ENCODE measurements at places on chromosomes 4 and X.
A peak's percentile ranks its signal among the peaks of the same experiment; 100 is the strongest.

GRCh38 chrX:137562096-137562495 lies 3.8 kb upstream of the ZIC3 start:
- no peak for DNase-seq

DNA sequence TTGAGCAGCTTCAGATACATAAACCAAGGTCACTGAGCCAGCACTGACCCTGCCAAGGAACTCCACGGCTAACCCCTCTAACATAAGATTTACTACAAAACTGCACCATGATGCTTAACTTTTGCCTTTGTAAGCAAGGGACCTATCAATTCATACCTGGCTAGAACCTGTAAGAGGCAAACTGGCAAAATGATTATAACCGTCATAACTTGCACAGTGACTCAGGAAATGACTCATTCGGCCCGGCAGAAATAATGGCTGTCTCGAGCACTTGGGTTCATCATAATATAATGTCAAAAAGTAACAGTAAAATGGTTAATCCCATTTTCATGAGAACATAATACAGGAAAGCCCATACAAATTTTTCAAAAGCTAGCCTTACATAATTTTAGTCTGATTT lies 17.2 kb downstream of the RASGEF1B start:
- peak; percentile 27 for DNase-seq

DNA sequence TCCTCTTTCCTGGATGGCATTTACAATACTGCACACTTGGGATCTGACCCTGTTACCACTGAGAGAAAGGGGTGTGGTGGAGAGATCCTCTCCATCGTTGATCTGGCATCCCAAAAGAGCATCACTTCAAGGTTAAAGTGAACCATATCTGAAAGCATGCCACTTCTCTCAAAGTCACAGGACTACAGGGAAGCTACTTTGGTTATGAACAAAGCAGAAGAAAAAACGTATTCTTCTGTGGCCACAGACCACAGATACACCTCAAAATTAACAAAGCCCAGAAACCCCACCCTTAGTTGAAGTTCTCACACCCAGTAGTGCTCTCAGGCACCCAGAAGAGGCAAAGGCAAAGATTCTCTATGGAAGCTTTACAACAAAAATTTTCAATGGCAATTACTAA lies 108.3 kb downstream of the JADE1 start:
- DNase-seq: no peak

GRCh38 chrX:99613041-99613440 lies 797.0 kb downstream of the PCDH19 start:
- DNase-seq: no peak

DNA sequence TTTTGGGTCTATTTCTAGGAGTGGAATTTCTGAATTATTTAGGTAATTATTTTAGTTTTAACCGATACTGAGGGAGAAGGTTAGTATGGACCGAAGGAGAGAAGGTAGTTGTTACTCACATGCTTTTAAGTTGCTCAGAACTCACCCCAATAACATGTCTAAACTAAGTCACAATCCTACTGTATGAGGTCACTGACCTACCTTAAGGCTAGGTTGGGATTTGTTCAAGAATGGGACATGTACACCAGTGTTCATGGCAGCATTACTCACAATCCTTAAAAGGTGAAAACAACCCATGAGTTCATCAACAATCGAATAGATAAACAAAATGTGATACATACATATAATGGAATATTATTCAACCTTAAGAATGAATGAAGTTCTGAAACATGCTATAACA lies 90.5 kb downstream of the MSN start:
- no peak for DNase-seq

GRCh38 chrX:129979207-129979920 lies 3.1 kb upstream of the BCORL1 start:
- no peak for DNase-seq

DNA sequence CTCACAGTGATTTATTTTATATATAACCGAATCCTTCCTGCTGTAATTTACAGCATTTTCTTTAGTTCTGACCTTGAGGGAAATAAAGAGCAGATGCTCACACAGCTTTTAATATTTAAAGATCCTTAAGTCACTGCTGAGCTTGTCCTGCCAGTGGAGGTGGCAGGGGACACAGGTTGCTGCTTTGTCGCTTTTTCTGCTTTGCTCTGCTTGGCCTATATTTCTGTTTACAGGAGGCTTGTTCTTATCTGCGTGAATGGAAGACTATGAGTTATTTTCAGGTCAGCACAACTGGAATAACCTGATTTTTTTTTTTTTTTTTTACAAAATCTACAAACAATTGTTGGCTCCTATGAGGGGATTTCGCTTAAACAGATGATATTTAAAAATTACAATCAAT lies 2.3 kb downstream of the TXK start:
- DNase-seq: no peak

DNA sequence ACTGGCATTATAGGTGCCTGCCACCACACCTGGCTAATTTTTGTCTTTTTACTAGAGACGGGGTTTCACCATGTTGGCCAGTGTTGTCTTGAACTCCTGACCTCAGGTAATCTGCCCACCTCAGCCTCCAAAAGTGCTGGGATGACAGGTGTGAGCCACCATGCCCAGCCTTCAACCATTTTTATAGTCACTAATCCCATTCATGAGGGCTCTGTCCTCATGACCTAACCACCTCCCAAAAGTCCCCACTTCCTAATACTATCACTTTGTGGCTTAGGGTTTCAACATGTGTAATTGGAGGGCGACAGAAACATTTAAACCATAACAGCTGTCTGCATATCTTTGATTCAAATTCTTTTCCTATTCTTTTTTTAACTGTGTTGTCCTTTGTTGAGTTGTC lies 229.6 kb upstream of the AGA start:
- DNase-seq: no peak

DNA sequence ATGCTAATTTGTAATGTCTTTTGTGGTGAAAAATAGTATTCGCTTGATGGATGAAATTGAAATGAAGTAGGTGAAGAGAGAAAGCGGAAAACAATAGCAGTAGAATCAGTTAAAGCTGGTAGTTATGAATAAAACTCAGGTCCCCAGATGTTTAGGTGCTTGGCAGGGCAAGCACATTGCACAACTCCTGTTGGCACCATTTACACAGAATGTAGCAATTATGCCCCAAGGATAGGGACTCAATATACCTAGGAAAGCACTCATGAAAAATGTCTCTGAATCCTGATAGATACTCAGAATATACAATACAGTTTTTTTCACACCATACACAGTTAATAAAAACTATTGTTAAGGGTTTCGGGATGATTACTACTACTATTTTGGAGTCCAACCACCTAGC lies 26.5 kb upstream of the GRIA3 start:
- no peak for DNase-seq

GRCh38 chrX:119151051-119151380 lies 23.4 kb upstream of the KIAA1210 start:
- no peak for DNase-seq

GRCh38 chrX:100658941-100659381 lies 15.0 kb downstream of the SRPX2 start:
- no peak for DNase-seq

DNA sequence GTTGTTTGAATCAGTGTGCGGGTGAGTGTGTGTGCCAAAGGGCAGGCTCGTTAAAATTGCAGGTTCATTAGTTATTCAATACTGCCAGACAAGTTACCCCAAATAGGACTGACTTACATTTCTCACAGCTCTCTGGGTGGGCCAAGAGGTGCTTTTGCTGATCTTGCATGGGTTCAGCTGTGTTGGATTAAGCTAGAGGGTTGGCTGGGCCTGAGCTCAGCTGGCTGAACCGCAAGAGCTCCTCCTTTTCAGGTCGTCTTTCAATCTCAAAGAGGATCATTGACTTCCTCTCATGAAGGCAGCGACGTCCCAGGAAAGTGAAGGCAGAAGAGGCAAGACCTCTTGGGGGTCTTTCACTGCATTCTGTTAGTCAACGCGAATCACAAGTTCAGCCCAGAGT lies 343.3 kb upstream of the FRG1 start:
- DNase-seq: no peak

DNA sequence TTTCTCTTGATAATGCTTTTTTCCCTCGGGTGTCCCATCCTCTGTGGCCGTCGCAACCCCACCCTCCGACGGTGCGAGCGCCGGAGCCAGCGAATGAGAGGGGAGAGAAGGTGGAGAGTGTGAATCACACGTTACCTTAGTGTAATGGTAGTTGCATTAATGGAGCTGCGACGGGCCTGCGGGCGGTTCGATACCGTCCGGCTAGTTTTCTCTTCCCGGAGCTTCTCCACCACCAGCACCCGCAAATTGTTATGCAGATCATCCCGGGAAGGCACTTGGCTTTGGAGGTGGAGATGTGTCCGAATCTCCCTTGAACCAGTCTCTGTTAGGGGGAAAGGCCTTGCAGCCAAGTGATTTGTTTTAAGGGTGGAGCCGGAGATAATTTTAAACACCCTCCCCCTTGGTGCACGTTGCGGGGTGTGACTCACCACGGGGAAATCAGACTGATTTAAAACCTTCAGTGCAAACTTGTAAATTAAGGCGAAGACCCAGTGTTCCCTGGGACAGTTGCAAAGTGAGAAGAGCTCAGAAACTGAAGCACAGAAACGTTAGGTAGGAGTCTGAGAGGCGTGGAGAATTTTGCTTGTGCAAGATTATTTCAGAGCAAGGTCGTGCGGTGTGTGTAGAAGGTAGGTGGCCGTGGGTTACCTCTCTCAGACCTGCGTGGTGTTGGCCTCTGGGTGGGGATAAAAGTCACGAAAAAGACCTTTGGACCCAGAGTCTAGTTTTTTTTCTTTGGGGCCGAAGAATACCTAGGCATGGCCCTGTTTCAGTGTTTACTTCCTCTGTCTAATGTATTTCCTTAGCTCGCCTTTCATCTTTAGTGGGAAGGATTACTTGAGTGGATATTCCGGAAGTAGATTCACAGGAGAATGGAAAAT lies 1.3 kb downstream of the AFF1 start:
- peak; percentile 85 for DNase-seq

GRCh38 chr4:104330125-104330905 lies 164.4 kb downstream of the CXXC4 start:
- no peak for DNase-seq

- DNase-seq: no peak
Measured at GRCh38 chr4:152968806-152969394, 32.8 kb downstream of the FHDC1 start.

DNA sequence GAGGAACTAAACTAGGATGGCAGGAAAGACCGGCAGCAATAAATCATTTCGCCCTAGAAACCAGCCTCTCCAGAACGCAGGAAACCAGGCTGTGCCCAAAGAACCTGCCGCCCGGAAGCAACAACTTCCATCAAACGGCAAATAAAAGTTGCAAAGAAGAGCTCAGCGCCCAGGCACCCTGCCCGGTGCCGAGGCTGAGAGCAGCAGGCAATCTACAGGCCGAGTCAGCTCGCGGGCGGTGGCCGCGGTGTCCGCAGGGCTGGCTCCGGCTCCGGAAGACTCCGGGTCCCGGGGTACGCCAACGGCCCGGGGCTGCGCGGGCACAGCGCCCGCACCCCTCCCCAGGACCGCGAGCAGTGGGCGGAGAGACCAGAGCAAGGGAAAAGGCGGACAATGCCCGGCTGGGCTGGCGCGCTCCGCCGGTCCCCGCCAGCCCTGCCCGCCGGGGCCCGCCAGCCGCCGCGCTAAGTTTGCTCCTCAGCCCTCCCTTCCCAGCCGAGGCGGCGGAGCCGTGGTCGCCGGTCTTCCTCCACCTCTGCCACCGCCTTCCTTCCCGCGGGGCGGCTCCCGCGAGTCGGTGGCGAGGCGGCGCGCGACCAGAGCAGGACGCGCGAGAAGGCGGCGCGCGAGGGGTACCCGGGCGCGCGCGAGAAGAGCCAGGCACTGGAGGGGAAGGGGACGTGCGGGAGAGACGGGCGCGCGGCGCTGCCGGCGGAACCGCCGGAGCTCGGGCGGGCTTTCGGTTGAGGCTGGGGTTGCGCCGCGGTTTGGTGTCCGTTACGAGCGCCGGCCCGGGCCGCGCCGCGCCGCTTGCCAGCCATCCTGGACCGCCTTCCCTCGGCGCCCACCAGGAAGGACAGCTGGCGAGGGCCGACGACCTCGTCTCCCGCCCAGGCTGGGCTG lies 733 bp downstream of the FRYL start:
- peak; percentile 55 for DNase-seq

- no peak for DNase-seq
Measured at GRCh38 chr4:102736636-102737549, 23.9 kb downstream of the MANBA start.

DNA sequence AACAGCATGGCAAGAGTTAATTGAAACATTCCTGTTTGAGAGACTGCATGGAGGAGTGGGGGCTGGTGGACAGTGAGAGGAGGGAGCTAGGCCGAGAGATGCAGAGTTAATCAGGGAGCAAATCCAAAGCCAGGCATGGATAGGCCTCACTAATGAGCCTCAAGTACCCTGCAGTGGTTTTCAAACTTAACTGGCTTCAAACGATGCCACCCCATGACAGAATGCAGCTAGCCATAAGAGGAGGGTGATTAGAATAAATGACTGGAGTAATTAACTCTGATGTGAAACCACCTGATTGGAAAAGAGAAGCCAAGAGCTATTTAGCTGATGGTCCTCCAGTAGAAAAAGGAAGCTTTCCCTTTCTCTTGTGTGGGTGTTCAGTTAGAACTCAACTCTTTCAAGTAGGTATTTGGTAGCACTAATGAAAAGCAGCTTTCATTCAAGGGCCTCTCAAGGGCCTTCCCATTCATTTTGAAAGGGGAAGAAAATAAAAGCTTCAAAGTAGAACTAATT lies 215.4 kb upstream of the MAB21L2 start:
- no peak for DNase-seq

DNA sequence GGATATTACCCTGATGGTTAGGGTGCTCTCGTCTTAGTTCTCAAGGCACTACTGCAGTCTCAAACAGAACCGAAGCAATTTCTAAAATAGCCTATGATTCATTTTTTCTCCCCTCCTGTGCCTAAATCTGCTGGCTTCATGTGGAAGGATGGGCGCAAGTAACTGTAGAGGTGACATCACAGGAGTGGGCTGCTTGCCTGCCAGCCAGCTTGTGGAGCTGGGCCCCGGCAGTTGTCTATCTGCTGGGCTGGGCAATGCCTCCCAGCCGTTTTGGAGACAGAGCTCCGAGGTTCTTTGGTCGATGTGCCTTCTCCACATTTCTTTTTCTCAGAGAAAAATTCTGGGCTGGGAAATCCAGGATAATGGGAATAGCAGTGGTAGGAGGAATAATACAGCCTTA lies 34.3 kb upstream of the CITED1 start:
- no peak for DNase-seq

- DNase-seq: no peak
Measured at GRCh38 chr4:24026596-24026995, 136.7 kb upstream of the PPARGC1A start.

DNA sequence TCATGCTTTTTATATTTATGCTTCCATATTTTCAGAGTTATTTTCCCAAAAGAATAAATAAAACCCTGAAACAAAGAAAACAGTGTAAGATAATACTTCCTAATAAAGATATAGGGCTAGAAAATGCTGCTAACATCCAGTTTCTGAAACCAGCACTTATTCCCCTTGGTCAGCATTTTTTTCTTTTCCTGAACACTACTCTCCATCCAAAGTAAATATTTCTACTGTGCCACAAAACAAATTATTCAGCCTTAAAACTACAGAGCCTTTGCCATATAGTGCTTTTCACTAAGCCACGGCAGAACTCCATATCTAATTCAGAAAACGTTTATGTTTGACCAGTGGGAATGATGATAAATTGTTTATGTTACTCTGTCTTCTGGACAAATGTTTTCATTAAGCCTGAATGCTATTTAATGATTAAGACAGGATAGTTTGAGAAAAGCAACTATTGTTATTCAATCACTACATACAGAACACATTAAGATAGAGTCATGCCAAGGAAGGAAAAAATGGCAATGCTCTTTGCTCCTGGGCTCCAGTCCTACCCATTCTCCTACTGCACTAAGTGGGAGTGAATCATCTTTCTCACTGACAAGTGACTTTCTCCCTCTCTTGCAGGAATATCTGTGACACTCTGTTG lies 723.9 kb downstream of the FAT4 start:
- no peak for DNase-seq

Measured in ACHN (cell line).